Tibial nerve (tissue), 4 donors: ENCODE measurements at places on chromosomes 4 and X. TPM values are rescaled to one million over a fixed set of nuclear protein-coding genes. Genes with fewer than 3 reads are reported as not detected.

Gene SSX3
- total RNA-seq = not detected

Gene FREM3
- total RNA-seq = not detected

Gene WNK3
- 2.2 TPM for total RNA-seq

Gene DMP1
- total RNA-seq = not detected

Gene RRH
- total RNA-seq = not detected

Gene HPGDS
- not detected for total RNA-seq

Gene CXorf51A
- total RNA-seq = not detected

Gene ADH1C
- 184 TPM for total RNA-seq

Gene RBMXL3
- total RNA-seq = not detected

Gene KIAA1210
- not detected for total RNA-seq

Gene BMX
- 1.8 TPM for total RNA-seq

Gene TSPAN6
- 34.1 TPM for total RNA-seq

Gene USP26
- total RNA-seq = not detected

GRCh38 chrX:153901753-153902140, 2.7 kb upstream of the AVPR2 start:
- no peak overlapping the region for H3K4me3 ChIP-seq
- no peaks in the 10 kb centered on the region for H3K4me1 ChIP-seq
- H3K36me3 ChIP-seq = no peaks in the 10 kb centered on the region

- DNase-seq = no peak
- no peak overlapping the region for H3K27ac ChIP-seq
- H3K27me3 ChIP-seq = peaks cover 4% of the 10 kb centered on the region
- no peaks in the 10 kb centered on the region for H3K4me1 ChIP-seq
- H3K4me3 ChIP-seq = no peak overlapping the region
- H3K36me3 ChIP-seq = no peaks in the 10 kb centered on the region
Observed at GRCh38 chr4:71185037-71185436, 153.8 kb upstream of the SLC4A4 start.

DNA sequence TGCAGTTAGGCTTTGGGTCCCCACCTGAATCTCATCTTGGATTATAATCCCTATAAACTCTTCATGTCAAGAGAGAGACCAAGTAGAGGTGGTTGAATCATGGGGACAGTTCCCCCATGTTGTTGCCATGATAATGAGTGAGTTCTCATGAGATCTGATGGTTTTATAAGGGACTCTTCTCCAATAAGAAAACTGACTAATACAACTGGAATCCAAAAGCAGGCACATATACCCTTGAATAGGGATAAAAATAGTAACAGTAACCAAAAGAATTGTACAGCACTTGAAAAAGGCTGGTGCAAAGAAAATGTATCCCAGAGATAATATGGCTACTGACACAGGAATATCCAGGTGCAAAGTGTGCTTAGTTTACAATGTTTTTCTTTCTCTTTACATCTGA, 351.5 kb upstream of the MAD2L1 start:
- no peaks in the 10 kb centered on the region for H3K27me3 ChIP-seq
- no peak overlapping the region for H3K4me3 ChIP-seq
- no peak for DNase-seq
- no peaks in the 10 kb centered on the region for H3K4me1 ChIP-seq
- H3K27ac ChIP-seq = no peak overlapping the region

- H3K36me3 ChIP-seq = peaks cover 32% of the 10 kb centered on the region
- no peak for DNase-seq
- no peaks in the 10 kb centered on the region for H3K27me3 ChIP-seq
- peak overlapping the region; percentile 30 for H3K27ac ChIP-seq
- H3K4me1 ChIP-seq = no peaks in the 10 kb centered on the region
Observed at GRCh38 chr4:77044461-77045150, 31.2 kb downstream of the CCNI start.

DNA sequence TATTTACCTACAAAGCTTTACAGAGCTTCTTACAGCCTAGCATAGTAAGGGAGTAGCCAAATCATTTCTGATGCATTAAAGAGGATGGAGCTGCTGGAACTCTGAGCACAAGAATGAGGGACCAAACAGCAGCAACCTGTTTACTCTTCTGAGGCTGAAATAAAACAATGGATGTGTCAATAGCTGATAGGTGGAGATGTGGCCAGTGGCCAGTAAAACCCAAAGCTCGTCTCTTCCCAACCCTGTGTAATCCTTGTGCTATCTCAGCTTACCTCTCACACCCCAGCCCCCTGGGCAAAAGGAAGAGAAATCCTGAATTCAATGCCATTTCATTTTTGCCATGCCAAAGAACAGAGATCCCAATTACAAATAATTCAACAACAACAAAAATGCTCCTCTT, 446.7 kb upstream of the SMIM31 start:
- no peak for DNase-seq
- H3K4me3 ChIP-seq = no peak overlapping the region
- H3K36me3 ChIP-seq = no peaks in the 10 kb centered on the region
- H3K4me1 ChIP-seq = no peaks in the 10 kb centered on the region

GRCh38 chr4:56641494-56642051, 39.5 kb downstream of the HOPX start:
- no peaks in the 10 kb centered on the region for H3K4me1 ChIP-seq
- DNase-seq = no peak
- no peak overlapping the region for H3K4me3 ChIP-seq
- H3K27me3 ChIP-seq = no peaks in the 10 kb centered on the region

GRCh38 chr4:8707045-8707781, 114.6 kb downstream of the CPZ start:
- peak; percentile 8 for DNase-seq
- H3K4me1 ChIP-seq = no peaks in the 10 kb centered on the region
- peaks cover 4% of the 10 kb centered on the region for H3K27me3 ChIP-seq
- H3K36me3 ChIP-seq = no peaks in the 10 kb centered on the region
- H3K27ac ChIP-seq = no peak overlapping the region

GRCh38 chr4:3408793-3409330, 32.9 kb upstream of the HGFAC start:
- peaks cover 22% of the 10 kb centered on the region for H3K4me1 ChIP-seq
- no peak for DNase-seq
- H3K36me3 ChIP-seq = no peaks in the 10 kb centered on the region
- H3K27ac ChIP-seq = peak overlapping the region; percentile 62

DNA sequence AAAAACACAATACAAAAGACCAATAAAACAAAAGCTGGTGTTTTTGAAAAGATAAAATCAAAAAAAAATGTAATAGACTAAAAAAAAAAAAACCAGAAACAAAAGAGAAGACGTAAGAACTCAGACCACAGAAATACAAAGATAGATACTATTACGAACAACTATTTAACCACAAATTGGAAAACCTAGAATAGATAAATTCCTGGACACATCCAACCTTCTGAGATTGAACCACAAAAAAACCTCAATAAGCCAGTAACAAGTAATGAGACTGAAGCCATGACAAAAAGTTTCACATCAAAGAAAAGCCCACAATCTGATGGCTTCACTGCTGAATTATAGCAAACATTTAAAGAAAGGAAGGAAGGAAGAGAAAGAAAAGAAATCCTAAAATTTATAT, 16.2 kb downstream of the RCHY1 start:
- DNase-seq = no peak
- H3K4me3 ChIP-seq = no peak overlapping the region
- no peaks in the 10 kb centered on the region for H3K36me3 ChIP-seq
- H3K27me3 ChIP-seq = no peaks in the 10 kb centered on the region

DNA sequence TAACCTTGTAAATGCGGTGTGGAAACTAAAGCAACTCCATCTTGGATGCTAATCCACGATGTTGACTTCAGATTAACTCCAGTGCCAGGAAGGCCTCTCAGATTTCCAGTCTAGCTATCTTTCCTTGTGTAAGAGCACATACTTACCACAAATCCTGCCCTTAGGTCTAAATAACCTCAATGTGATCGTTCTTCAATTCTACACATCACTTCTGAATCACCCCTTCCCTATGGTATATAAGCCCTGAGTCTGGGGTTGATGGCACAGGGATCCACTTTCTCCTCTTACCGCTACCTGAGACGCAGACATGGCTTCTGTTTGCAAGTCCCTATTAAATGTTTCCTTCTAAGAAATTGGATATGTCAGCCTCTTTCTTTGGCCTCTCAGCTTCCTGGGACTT, 17.5 kb upstream of the ZNF41 start:
- H3K27ac ChIP-seq = no peak overlapping the region
- no peak for DNase-seq
- peaks cover 5% of the 10 kb centered on the region for H3K27me3 ChIP-seq
- peaks cover 12% of the 10 kb centered on the region for H3K4me1 ChIP-seq
- H3K4me3 ChIP-seq = no peak overlapping the region

GRCh38 chr4:139568206-139568955, 12.4 kb upstream of the SETD7 start:
- no peak overlapping the region for H3K27ac ChIP-seq
- no peak for DNase-seq
- H3K4me3 ChIP-seq = no peak overlapping the region

GRCh38 chr4:2714061-2714770, 41.9 kb downstream of the TNIP2 start:
- H3K36me3 ChIP-seq = peaks cover 77% of the 10 kb centered on the region
- no peak overlapping the region for H3K27ac ChIP-seq
- no peak overlapping the region for H3K4me3 ChIP-seq
- H3K4me1 ChIP-seq = no peaks in the 10 kb centered on the region

DNA sequence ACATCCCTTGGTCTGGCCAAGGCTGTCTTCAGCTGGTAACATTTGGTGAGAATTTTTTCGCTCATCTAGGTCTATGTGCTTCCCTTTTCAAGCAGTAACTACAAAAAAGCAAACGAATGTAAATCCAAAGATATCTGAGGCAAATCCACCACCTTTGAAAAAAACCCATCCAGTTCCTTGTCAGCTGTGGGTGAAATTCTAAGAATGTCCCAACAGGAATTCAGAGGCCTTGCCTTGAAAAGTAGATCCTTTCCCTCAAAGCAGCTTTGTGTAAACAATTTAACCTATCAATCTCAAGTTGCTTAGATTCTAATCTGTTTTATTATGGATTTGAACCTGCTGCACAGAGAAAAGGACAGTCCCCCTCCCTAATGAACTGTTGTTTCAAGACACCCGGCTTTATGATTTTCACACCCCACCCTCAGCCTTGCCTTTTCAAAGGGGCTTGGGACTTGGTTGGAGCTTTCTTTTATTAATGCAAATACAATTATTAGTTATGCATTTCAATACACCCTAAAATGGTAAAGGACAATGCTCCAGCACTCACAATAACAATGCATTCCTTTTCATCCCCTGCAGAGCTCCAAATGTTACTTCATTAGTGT, 166.6 kb downstream of the LDB2 start:
- DNase-seq = no peak
- H3K4me1 ChIP-seq = peaks cover 8% of the 10 kb centered on the region
- H3K27me3 ChIP-seq = no peaks in the 10 kb centered on the region
- H3K4me3 ChIP-seq = no peak overlapping the region
- no peaks in the 10 kb centered on the region for H3K36me3 ChIP-seq
- no peak overlapping the region for H3K27ac ChIP-seq

- no peaks in the 10 kb centered on the region for H3K36me3 ChIP-seq
- no peak overlapping the region for H3K27ac ChIP-seq
Observed at GRCh38 chr4:187577941-187578480, 417.6 kb upstream of the ZFP42 start.

DNA sequence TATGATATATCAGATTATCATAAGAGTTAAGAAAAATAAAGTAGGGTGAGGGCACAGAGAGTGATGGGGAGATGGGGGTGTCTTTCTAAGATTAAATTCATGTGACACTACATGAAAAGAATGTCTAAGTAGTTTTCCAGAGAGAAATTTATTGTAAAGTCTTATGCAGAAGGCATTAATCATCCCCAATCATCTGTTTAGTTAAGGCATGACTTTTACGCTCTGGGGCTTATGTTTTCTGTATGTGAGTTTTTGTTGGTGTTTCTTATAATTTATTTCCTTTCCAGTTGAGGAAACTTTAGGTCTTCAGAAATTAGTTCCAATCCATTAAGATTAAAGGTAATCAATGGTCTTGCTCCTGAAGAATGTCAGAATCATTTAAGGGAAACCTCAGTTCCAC, 383.0 kb upstream of the GALNT7 start:
- no peak for DNase-seq
- no peak overlapping the region for H3K4me3 ChIP-seq
- H3K27ac ChIP-seq = no peak overlapping the region
- H3K4me1 ChIP-seq = no peaks in the 10 kb centered on the region
- H3K36me3 ChIP-seq = no peaks in the 10 kb centered on the region

DNA sequence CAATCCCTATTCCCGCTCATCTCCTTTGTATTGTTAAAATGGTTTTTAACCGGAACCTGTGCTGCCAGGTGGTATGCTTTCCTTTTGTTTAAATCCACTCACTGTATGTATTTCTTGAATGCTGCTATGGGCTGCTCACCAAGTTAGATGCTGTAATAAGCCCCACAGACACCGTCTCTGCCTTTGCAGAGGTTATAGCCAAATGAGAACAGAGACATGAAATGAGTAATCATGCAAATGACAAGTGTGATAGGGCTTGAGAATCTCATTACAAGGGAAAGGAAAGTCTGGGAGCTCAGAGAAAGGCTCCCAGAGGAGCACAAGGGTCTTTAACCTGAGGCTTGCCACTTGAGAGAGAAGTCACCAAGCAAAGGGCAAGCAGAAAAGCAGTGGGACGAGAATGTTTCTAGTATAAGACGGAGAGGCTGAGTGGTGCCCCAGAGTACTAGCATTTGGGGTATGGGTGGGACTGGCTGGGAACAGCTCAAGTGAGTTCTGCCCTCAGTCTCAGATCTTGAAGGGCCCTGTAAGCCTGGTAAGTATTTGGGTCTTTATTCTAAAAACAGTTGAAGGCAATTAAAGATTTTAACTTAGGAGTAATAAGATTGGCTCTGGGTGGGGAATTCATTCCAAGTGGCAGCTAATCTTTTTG, 110.8 kb upstream of the H2AZ1 start:
- no peak overlapping the region for H3K4me3 ChIP-seq
- no peaks in the 10 kb centered on the region for H3K4me1 ChIP-seq
- no peaks in the 10 kb centered on the region for H3K27me3 ChIP-seq
- no peaks in the 10 kb centered on the region for H3K36me3 ChIP-seq
- H3K27ac ChIP-seq = no peak overlapping the region

- no peaks in the 10 kb centered on the region for H3K4me1 ChIP-seq
- no peak for DNase-seq
- no peak overlapping the region for H3K27ac ChIP-seq
- peaks cover 8% of the 10 kb centered on the region for H3K27me3 ChIP-seq
Observed at GRCh38 chrX:133991814-133992213, 6.4 kb upstream of the GPC3 start.

- no peak overlapping the region for H3K4me3 ChIP-seq
- H3K27ac ChIP-seq = no peak overlapping the region
- no peaks in the 10 kb centered on the region for H3K27me3 ChIP-seq
- no peaks in the 10 kb centered on the region for H3K4me1 ChIP-seq
Observed at GRCh38 chrX:5674036-5674435, 554.6 kb downstream of the NLGN4X start.
